ENCODE measurements at places on chromosomes 4 and X.

- DNase-seq = no peak
Measured at GRCh38 chr4:147733716-147734344, 1.9 kb downstream of the ARHGAP10 start.

- DNase-seq = peak; percentile 54
Measured at GRCh38 chr4:140260227-140260626, 106.2 kb upstream of the MAML3 start.

DNA sequence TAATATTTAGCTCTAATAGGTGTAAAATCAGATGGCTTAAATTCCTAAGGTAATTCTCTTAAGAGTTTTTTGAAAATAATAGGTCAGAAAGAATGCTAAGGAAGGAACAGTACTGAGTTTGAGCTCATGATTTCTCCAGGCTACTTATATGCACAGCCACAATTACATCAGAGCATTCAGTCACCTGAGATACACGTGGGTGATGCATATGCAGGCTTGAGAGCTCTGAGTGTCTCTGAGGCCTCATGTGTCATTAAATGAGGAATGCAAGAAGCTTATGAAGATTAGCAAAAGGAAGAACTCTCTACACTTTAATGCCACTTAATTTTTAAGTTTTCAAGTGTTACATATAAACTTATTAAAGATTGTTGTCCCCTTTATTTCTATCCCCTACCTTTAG, 124.0 kb upstream of the STIM2 start:
- DNase-seq = no peak

DNA sequence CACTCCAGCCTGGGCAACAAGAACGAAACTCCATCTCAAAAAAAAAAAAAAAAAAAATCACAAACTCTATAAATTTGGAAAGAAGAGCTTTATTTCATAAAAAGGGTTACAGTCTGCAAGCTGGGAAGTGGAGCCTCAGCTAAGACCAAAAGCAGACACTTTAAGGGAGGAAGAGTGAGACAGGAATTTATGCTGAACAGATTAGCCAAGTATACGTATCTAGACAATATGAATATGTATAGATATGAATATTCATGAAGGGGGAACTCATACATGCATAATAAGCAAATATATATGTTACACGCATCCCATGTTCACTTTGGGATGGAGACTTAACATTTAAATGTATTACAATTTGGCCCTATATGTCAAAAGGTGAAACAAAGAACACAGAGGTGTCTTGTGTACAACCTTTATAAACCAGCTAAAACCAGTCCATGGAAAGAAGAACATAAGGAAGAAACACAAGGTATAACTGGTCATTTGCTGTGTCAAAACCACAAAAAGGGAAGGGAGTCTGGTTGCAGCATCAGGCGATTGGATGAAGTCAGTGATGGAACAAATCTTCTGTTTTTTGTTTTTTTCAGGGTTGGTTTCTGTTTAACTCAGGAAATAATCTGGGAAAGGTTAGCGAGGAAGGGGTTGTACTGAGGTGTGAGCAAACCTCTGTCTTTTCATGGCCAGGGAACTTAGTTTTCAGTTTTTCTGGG, 130.0 kb upstream of the MAOA start:
- DNase-seq = no peak

GRCh38 chr4:113411496-113411938, 350.0 kb downstream of the CAMK2D start:
- peak; percentile 57 for DNase-seq

DNA sequence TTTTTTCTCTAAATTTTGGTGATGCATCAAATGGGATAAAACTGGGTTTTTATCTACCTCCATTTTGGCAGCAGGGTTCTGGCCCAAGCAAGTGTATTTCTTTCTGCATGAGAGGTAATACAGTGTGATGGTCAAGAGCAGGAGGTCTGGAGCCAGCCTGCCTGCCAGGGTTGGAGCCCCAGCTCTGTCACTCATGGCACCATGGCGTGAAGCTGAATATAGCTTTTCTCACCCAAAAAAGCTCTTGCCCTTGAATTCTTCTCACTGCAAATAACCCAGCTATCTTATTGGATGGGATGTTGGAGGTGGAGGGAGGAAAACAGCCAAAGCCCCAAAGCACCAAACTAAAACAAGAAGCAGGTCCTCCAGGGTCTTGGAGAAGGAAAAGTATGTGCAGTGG, 218.4 kb downstream of the ARHGAP10 start:
- no peak for DNase-seq

DNA sequence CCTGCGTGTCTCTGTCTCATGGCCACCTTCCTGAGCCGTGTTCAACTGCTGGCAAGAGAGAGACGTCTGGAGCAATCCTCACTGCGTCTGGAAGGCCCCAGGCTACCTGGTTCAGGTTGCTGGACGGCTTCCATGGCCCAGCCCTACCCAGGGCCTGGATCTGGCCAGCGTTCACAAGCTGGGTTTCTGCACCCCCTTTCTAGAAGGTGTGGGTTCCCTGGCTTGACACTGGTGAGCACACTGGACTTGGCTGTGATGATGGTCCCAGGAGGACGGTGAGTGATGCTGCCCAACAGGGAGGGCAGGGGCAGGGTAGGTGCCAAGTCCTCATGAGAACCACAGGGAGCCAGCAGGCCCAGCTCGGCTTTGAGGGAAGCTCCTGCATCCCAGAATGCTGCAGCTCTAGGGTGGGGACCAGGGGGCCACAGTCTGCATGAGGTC, 63.4 kb downstream of the HTRA3 start:
- no peak for DNase-seq

DNA sequence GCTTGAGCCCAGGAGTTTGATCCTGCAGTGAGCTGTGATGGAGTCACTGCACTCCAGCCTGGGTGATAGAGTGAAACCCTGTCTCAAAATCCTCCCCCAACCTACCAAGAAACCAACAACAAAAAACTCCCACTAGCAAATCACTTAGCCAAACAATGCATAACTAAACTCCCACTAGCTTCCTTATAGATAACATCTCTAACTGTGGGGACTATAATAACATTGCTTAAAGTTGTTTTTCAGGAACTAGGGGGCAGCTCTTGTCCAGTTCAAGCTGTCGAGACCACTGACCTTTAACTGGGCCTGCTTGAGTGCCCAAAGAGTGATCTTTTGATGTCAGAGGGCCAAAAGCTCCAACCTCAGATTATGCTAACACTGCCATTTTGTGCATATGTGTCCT, 81.7 kb downstream of the FREM3 start:
- DNase-seq = no peak

DNA sequence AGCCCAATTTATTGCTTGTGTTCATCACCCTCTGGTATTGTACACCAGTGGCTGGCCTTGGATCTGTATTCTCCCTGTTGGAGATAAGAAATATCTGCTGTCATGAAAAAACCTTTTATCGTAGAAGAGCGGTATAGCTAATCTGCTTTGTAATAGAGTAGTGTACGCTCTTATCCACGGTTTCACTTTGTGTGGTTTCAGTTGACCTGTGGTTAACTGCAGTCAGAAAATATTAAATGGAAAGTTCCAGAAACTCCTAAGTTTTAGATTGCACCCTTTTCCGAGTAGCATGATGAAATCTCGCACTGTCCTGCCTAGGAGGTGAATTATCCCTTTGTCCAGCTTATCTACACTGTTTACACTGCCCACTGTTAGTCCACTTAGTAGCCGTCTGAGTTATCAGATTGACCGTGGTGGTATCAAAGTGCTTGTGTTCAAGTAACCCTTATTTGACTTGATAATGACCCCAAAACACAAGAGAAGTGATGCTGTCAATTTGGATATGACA, 42.4 kb downstream of the KDM6A start:
- DNase-seq = peak; percentile 3

- DNase-seq = no peak
Measured at GRCh38 chr4:38670939-38671591, 7.1 kb downstream of the KLF3 start.

DNA sequence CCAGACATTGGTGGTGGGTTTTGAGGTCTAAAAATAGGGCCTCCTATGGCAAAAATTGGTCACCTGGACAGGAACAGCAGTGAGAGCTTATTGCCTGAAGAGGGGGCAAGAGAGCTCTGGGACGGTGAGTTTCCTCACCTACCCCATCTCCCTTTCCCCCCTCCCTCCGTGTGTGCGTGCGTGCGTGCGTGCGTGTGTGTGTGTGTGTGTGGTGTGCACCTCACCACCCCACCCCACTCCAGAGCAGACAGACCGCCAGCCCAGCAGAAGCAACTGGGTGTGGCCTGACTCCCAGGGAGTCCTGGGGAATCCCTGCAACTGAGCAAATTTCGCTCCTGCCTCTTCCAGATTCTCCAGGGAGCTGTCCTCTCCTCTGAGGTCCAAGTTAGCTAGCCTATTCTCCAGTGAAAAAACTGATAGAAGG, 44.7 kb downstream of the PRPS1 start:
- DNase-seq = peak; percentile 66

- no peak for DNase-seq
Measured at GRCh38 chrX:21379991-21380390, 5.8 kb downstream of the CNKSR2 start.

DNA sequence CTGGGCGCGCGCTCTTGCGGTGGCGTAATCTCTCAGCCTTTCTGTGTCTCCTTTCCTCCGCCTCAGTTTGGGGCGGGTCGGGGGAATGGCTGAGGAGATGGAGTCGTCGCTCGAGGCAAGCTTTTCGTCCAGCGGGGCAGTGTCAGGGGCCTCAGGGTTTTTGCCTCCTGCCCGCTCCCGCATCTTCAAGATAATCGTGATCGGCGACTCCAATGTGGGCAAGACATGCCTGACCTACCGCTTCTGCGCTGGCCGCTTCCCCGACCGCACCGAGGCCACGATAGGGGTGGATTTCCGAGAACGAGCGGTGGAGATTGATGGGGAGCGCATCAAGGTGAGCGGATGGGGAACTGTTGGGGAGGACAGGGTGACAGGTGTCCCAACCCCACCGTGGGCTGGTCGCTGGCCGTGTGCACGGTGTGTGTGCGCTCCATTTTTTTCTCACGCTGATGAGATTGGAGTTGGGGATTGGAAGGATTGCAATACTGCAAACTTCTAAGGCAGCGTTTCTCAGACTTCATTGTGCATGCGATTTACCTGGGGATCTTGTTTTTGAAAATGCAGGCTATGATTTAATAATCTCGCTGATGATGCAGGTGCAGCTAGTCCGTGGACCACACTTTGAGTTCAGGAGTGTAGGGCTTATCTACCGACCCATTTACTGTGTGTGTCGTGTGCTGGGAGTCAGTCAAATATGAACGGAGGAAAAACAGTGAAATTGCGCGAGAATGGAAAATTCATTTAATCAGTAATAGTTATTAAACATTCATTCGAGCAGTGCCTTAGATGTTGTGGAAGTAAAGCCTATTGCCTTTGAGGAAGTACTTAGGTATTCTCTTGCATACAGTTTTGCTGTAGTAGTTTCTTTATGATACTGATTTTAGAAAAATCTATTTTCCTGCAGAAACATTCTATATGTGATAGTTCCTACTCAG, at the start of gene RAB33B:
Gene RAB33B (plus strand): TSS at position 11 of the 935 bp plus-strand sequence. CDS start 75 bp downstream, at position 86.
- DNase-seq = no peak

DNA sequence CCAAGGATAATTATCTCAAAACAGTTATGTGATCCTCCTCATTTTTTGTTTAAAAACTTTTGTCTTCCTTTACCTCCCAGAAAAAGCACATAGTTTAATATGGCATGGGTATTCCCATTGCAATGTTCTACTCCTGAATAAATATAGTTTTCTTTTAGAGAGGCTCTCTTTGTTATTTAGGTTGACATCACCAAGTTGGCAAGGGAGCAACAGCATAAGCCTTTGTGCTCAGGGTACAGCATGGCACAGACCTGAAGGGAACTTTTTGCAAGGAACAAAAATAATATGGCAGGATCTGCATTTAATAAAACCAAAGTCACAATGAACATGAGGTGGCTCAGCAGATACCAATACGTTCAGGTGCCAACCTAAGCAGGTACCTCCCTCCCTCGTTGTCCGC, 47.1 kb upstream of the NPY2R start:
- no peak for DNase-seq

DNA sequence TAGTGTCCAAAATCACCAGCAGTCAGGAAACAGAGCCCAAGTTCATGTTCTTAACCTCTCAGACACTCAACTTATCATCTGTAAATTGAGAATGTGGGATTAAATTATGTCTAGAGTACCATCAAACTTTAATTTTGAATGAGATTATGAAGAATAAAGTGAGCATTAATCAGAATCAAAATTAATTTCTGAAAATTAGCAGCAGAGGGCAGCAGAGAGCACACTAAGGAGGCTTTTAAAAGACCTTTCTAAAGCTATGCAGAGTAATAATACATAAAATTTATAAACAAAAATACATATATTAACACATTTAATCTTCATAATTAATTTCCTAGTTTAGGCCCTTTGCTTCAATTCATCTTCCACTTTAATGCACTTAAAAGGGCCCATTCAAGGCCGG, 7.1 kb downstream of the TASL start:
- no peak for DNase-seq

DNA sequence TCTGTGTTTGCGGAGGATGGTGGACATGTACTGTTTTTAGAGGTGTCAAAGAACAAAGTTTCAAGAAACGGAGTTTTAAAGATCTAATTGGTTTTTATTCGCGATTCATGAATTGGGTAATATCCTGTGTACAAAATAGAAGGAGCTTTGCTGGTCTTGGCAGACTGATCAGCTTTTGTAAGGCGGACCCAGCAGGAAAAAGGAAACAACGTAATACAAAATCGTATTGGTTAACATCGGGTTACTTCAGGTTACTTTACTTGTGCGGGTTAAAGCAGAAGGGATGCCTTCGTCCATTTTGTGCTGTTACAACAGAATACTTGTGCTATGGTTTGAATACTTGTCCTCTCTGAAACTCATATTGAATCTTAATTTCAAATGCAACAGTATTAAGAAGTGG, 11.4 kb upstream of the NYX start:
- DNase-seq = no peak

All from RCC 7860 (cell line).